ENCODE measurements at places on chromosomes 11 and 22.

- no peak for DNase-seq
These were observed 339.0 kb downstream of the METTL15 start for GRCh38 chr11:28447226-28447625.

- no peak for DNase-seq
These were observed 2.9 kb upstream of the RAB38 start for GRCh38 chr11:88178191-88178590.

DNA sequence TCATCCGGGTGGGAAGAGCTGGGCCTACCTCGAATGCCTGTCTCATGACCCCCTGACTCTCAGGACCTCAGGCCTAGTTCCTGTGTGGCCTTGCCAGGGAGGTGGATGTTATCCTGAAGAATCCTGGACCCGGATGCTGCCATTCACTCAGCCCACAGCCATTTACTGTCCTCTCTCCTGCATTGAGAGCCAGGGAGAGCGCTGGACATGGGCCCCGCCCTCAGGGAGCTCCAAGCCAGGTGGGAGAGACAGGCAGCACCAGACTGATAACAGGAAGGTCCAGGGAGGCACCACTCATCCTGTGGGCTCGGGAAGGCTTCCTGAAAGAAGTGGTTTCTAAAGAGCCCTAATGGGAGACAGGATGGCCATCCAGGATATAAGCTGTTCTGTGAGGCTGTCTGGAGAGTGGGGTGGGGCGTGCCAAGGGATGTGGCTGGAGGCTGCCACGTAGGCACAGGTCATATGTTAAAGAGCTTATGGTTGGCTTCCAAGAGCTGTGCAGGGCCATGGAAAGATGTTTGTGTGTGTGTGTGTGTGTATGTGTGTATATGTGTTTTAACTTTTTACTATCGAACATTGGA lies 8.6 kb downstream of the SERPINH1 start:
- no peak for DNase-seq

GRCh38 chr11:71129624-71130023 lies 122.8 kb downstream of the SHANK2 start:
- DNase-seq, result no peak
